ENCODE measurements at places on chromosomes 6 and 20.

- DNase-seq, result no peak
These were observed 4.8 kb upstream of the DUSP22 start for GRCh38 chr6:287489-287860.

GRCh38 chr6:33717934-33718455, 6.5 kb upstream of the UQCC2 start:
- DNase-seq, result peak; percentile 67

DNA sequence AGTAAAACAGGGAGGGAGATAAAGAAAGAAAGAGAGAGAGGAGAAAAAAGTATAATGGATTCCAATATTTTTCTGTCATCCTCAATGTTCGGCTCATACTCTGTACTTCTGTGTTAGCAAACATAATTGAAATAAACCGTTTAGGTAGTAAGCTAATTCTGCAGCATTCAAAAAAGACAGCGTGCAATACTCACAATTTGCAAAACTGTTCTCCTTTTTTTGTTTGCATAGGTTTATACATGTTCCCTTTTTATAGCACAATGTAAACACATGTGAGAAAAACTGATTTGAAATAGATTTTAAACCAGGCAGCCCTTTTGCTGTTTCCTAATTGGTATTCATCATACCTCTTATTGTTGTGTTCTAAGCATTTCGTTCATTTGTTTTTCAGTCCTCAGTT, 188.9 kb downstream of the PLCB1 start:
- DNase-seq, result no peak

DNA sequence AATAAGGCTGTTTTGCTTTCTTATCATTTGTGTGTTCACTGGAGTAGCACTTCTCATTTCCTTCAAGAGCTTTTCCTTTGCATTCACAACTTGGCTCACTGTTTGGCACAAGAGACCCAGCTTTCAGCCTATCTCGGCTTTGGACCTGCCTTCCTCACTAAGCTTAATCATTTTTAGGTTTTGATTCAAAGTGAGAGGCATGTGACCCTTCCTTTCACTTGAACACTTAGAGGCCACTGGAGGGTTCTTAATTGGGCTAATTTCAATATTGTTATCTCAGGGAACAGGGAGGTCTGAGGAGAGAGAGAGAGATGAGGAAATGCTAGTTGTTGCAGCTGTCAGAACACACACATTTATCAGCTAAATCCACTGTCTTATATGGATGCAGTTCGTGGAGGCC, 82.9 kb upstream of the SCAF8 start:
- no peak for DNase-seq

GRCh38 chr6:97919631-97920030, 636.6 kb upstream of the MMS22L start:
- DNase-seq, result no peak

GRCh38 chr6:149921361-149921760, 1.6 kb downstream of the RAET1G start:
- DNase-seq, result no peak

GRCh38 chr6:41704028-41704427, 31.4 kb downstream of the TFEB start:
- DNase-seq, result no peak

DNA sequence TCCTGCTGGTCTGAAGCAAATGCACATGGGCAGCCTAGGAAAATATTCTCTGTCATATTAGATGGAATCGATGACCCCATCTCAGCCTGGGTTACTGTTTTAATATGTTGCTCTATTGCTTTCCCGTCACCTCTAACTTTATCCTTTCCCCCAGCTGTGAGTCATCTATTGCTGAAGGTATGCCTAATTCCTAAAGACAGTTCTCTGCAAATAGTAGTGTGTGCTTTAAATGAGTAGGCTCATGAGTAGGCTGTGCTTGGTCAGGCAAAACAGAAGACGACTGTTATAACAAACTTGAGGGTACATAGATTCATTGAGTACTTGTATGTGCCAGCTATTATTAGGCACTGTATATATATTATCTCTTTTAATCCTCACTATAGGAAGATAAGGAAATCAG, 47.2 kb downstream of the CTNNBL1 start:
- DNase-seq, result no peak

DNA sequence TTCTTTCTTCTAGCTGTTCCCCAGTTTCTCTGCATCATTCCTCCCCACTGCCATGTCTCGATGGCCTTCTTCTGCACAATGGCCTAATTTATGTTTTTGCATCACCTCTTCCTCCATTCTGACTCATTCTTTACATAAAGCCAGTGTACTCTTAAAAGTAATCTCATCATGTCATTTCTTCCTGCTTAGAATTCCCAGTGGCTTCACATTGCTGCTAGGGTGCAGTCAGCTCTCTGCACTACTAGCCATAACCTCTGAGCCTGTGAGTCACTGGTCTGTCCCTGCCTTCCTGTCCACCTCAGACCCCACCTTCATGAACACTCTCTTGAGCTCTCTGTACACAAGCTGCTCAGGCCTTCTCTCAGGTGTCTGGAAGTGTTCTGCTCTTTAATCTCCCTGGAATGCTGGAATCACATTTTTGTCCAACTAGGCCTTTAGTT, 24.1 kb upstream of the TRIM27 start:
- peak; percentile 53 for DNase-seq

GRCh38 chr6:166454692-166455515, 72.2 kb upstream of the MPC1 start:
- no peak for DNase-seq

GRCh38 chr6:38435330-38435729, 204.4 kb downstream of the BTBD9 start:
- DNase-seq, result no peak

DNA sequence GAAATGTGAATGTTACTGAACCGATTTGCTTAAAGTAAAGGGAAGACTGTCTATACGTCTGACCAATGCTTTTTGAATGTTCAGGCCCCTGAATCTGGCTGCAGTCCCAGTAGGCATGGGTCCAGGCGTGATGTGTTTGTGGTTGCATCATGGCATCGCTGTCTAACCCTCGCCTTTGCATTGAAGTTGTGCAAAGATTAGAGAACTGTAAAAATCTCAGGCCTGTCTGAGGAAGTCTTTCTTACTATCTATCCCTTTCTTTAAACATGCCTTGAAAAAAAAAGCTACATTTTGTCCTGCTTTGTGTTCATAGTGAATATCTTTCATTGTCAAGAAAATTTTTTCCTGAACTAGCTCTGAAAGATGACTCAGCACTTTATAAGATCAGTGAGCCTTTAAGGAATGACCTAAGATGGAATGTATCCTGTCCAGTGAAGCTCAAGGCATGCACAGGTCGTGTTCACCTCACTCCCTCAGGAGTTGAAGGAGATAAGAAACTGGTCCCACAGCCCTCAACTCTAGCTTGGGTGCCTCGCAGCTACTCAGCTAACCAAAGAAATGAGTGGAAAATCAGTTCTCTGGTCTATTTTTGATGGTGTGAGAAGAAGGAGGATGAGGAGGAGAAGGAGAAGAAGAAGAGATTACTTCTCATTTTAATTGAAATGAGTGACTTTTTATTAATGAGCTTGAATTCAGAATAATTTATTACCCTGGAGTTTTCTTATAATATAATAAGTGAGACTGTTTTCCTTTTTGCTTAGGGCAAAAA, 48.6 kb downstream of the TPD52L1 start:
- DNase-seq, result peak; percentile 27

All from SHP77 (cell line).